ENCODE measurements at places on chromosomes 7 and 10. TPM values are rescaled to one million over a fixed set of nuclear protein-coding genes. Genes with fewer than 3 reads are reported as not detected.

The INSYN2A gene
- not detected for total RNA-seq

The DYDC2 gene
- total RNA-seq = not detected

The CLEC2L gene
- not detected for total RNA-seq

The NPY4R2 gene
- total RNA-seq = not detected

The SFTPA1 gene
- total RNA-seq = not detected

The SBDS gene
- total RNA-seq = 68.6 TPM

The NRCAM gene
- not detected for total RNA-seq

DNA sequence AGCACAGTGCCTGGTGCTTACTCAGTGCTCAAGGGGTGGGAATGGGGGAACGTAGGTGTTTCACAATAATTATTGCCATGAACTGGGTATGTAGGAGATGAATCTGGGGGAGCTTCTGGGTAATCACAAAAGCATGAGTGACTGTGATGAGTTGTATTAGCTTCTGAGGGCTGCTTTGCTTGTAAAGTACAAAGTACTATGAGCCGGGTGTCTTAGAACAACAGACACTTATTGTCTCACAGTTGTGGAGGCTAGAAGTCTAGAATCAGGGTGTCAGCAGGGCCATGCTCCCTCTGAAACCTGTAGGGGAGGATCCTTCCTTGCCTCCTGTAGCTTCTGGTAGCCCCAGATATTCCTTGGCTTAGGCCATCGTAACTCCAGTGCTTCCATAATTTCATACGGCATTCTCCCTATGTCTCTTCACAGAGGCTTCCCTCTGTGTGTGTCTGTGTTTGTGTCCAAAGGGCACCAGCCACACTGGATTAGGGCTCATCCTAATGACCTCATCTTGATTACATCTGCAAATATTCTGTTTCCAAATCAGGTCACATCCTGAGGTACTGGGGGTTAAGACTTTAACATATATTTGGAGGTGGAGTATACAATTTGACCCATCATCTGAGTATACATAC lies 84.8 kb upstream of the AGBL3 start:
- no peak overlapping the region for H3K4me3 ChIP-seq
- no peaks in the 10 kb centered on the region for H3K27me3 ChIP-seq
- H3K27ac ChIP-seq = no peak overlapping the region
- no peak for DNase-seq

DNA sequence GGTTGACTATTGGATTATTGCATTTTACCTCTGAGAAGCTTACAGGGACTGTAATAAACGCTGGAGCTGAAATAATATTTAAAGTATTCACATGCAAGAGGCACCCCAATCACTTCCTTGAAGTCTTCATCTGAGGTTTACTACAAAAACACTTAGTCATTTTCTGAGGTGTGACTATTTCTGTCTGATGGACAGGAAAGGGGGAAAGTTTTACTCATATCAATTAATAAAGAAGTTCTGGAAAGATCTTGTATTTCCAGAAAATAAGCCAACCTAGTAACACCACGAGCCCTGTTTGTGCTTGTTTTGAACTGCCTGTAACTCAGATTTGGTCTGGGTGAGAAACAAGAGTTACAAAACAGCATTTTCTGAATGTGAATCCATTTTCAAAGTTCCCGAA lies 63.9 kb upstream of the PRKCQ start:
- peak overlapping the region; percentile 61 for H3K4me3 ChIP-seq
- no peaks in the 10 kb centered on the region for H3K27me3 ChIP-seq
- DNase-seq = no peak
- peaks cover 53% of the 10 kb centered on the region for H3K4me1 ChIP-seq

GRCh38 chr7:142889816-142890215 lies 4.3 kb upstream of the TRPV6 start:
- H3K4me3 ChIP-seq = no peak overlapping the region
- DNase-seq = no peak
- no peaks in the 10 kb centered on the region for H3K27me3 ChIP-seq

- no peaks in the 10 kb centered on the region for H3K36me3 ChIP-seq
- no peak overlapping the region for H3K4me3 ChIP-seq
- H3K27ac ChIP-seq = no peak overlapping the region
- H3K4me1 ChIP-seq = no peaks in the 10 kb centered on the region
Measured at GRCh38 chr10:71421075-71421434, 24.3 kb downstream of the CDH23 start.

DNA sequence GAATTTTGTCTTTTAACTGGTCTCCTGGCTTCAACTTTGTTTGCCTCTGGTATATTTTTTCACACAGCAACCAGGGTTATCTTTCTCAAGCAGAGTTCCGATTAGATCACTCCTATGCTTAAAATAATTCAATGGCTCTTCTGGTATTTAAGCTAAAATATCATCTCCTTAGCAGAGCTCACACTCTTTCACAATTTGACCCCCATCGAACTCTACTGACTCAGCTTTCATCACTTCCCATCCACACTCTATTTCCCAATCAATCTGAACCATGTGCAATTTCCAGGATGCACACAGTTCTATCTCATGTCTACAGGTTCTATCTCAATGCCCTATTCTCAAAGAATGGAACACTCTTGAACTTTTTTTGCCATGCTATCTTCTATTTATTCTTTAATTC lies 809.5 kb downstream of the GRID1 start:
- no peak overlapping the region for H3K27ac ChIP-seq
- no peak overlapping the region for H3K4me3 ChIP-seq
- no peaks in the 10 kb centered on the region for H3K27me3 ChIP-seq
- H3K36me3 ChIP-seq = no peaks in the 10 kb centered on the region
- DNase-seq = no peak

DNA sequence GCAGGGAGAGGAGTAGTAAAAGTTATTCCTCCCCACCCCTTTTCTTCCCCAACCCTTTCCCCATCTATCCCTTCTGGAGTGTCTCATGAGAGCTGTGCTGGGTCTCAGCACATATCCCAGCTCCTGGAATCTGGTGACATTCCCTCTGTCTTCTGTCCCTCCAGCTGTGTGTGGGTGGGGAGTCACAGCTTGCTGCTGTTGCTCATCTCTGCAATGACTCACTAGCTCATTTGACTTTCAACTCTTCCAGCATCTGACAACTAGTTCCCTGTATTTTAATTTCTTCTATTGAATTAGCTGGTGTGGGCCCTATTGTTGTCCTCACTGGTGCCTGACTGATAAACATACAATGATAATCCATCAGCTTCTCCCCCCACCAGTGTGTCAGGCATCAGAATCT lies 198.9 kb upstream of the AUTS2 start:
- DNase-seq = no peak
- H3K4me1 ChIP-seq = no peaks in the 10 kb centered on the region
- H3K4me3 ChIP-seq = no peak overlapping the region
- H3K36me3 ChIP-seq = no peaks in the 10 kb centered on the region
- H3K27ac ChIP-seq = no peak overlapping the region
- no peaks in the 10 kb centered on the region for H3K27me3 ChIP-seq

GRCh38 chr10:120689777-120690529 lies 161.2 kb upstream of the WDR11 start:
- H3K36me3 ChIP-seq = no peaks in the 10 kb centered on the region
- no peak for DNase-seq
- no peaks in the 10 kb centered on the region for H3K27me3 ChIP-seq
- no peak overlapping the region for H3K27ac ChIP-seq

DNA sequence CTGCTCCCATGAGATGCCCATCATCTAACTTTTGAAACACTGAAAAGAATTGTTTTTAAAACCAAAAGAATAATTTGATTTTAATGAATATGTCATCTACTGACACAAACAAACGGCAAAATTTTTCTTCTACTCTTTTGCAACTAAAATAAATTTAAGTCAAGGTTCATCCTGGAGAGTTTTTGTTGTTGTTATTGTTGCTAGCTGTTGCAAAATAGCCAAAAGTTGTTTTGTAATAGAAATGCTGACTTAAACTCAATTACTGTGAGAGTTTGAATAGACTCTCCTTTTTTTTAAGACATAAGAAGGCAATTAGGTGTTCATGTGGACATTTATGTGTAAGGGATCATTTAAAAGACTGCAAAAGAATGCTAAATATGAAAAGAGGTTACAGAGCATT lies 146.0 kb upstream of the SEM1 start:
- no peaks in the 10 kb centered on the region for H3K4me1 ChIP-seq
- no peak overlapping the region for H3K4me3 ChIP-seq
- H3K27me3 ChIP-seq = peaks cover 17% of the 10 kb centered on the region

DNA sequence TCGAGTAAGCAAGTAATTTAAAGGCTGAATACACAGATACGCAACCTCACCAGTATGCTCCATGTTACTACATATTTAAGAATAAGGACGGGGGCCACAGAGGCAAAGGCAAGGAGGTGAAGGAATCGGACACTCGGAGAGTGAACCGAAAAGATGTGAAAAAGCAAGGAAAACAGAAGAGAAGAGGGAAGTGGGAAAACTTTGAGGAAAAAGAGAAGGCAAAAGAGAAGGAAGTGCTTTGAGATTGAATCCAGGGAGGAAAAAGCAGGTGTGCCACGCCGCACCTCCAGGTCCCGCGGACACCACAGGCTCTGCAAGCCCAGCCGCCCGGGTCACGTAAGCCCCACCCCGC lies 367 bp upstream of the AVL9 start:
- DNase-seq = no peak
- no peaks in the 10 kb centered on the region for H3K27me3 ChIP-seq
- H3K4me1 ChIP-seq = peaks cover 28% of the 10 kb centered on the region
- H3K4me3 ChIP-seq = peak overlapping the region; percentile 86
- H3K27ac ChIP-seq = peak overlapping the region; percentile 84
- peaks cover 20% of the 10 kb centered on the region for H3K36me3 ChIP-seq

GRCh38 chr10:18230794-18231193 lies 90.6 kb downstream of the CACNB2 start:
- H3K27me3 ChIP-seq = no peaks in the 10 kb centered on the region
- no peak overlapping the region for H3K4me3 ChIP-seq
- H3K36me3 ChIP-seq = no peaks in the 10 kb centered on the region

GRCh38 chr7:111438369-111439289 lies 123.7 kb downstream of the IMMP2L start:
- H3K27ac ChIP-seq = no peak overlapping the region
- no peak for DNase-seq
- no peaks in the 10 kb centered on the region for H3K4me1 ChIP-seq

GRCh38 chr10:77299320-77299719 lies 338.3 kb downstream of the KCNMA1 start:
- no peak overlapping the region for H3K4me3 ChIP-seq
- H3K27ac ChIP-seq = no peak overlapping the region
- H3K27me3 ChIP-seq = no peaks in the 10 kb centered on the region
- no peak for DNase-seq
- H3K4me1 ChIP-seq = no peaks in the 10 kb centered on the region
- no peaks in the 10 kb centered on the region for H3K36me3 ChIP-seq

GRCh38 chr7:156368053-156368843 lies 272.3 kb upstream of the RNF32 start:
- H3K4me1 ChIP-seq = no peaks in the 10 kb centered on the region
- H3K4me3 ChIP-seq = no peak overlapping the region
- no peak overlapping the region for H3K27ac ChIP-seq
- DNase-seq = no peak
- H3K36me3 ChIP-seq = no peaks in the 10 kb centered on the region
- peaks cover 1% of the 10 kb centered on the region for H3K27me3 ChIP-seq

DNA sequence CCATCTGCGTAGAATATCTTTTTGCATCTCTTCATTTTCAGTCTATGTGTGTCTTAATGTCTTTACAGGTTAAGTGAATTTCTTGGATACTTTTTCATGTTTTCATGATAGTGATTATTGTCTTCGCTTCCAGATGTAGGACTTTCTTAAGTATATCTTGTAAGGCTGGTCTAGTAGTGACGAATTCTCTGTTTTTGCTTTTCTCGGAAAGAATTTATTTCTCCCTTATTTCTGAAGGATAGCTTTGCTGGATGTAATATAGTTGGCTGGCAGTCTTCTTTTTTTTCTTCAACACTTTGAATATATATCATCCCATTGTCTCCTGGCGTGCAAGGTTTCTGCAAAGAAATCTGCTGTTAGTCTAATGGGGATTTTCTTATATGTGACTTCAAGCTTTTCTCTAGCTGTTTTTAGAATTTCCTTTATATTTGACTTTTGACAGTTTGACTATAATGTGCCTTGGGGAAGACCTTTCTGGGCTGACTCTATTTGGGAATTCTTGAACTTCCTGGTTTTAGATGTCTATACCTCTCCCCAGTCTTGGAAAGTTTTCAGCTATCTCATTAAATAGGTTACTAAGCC lies 14.3 kb downstream of the GTPBP4 start:
- H3K27me3 ChIP-seq = no peaks in the 10 kb centered on the region
- H3K36me3 ChIP-seq = peaks cover 90% of the 10 kb centered on the region
- no peak for DNase-seq
- peaks cover 9% of the 10 kb centered on the region for H3K4me1 ChIP-seq
- H3K4me3 ChIP-seq = no peak overlapping the region
- no peak overlapping the region for H3K27ac ChIP-seq

- H3K36me3 ChIP-seq = no peaks in the 10 kb centered on the region
- no peak for DNase-seq
- H3K27me3 ChIP-seq = peaks cover 11% of the 10 kb centered on the region
- peaks cover 10% of the 10 kb centered on the region for H3K4me1 ChIP-seq
- no peak overlapping the region for H3K4me3 ChIP-seq
Measured at GRCh38 chr7:140079121-140079536, 16.4 kb upstream of the PARP12 start.

DNA sequence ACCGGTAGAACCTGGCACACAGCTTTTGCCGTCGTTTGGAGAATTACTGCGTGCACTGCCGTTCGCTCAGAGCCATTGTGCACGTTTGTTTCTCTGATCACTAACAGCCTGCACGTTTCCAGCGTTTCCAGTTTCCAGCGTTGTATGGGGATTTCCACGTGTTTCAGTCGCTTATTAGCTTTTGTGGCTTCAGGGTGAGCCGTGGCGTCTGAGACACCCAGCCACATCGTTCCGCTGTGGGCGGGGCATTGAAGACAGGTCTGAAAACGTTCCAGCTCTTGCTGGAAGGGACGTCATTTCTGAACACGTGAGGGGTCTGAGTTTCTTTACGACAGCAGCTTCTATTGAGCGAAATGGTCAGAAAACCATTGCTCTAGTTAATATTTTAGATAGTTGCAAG lies 164.8 kb downstream of the DNAJB6 start:
- peaks cover 22% of the 10 kb centered on the region for H3K4me1 ChIP-seq
- H3K27ac ChIP-seq = no peak overlapping the region
- no peak overlapping the region for H3K4me3 ChIP-seq
- peaks cover 4% of the 10 kb centered on the region for H3K27me3 ChIP-seq
- no peaks in the 10 kb centered on the region for H3K36me3 ChIP-seq
- no peak for DNase-seq

- peaks cover 3% of the 10 kb centered on the region for H3K36me3 ChIP-seq
- H3K4me1 ChIP-seq = peaks cover 9% of the 10 kb centered on the region
- H3K27ac ChIP-seq = no peak overlapping the region
- H3K27me3 ChIP-seq = peaks cover 56% of the 10 kb centered on the region
- DNase-seq = peak; percentile 84
Measured at GRCh38 chr7:21253740-21254687, 173.9 kb upstream of the SP4 start.
